SK-N-SH (cell line): ENCODE measurements at places on chromosomes 11 and 22. TPM values are rescaled to one million over a fixed set of nuclear protein-coding genes. Genes with fewer than 3 reads are reported as not detected.

Gene CRYBA4
- not detected in 2 replicates for polyA plus RNA-seq

Gene EIF3D
- polyA plus RNA-seq, result 423 and 498 TPM in 2 replicates

Gene NDUFA6
- 37.8 and 42.0 TPM in 2 replicates for polyA plus RNA-seq

Gene CCDC87
- 0.06 and 0.21 TPM in 2 replicates for polyA plus RNA-seq

Gene C11orf91
- 0.10 and 0.15 TPM in 2 replicates for polyA plus RNA-seq

DNA sequence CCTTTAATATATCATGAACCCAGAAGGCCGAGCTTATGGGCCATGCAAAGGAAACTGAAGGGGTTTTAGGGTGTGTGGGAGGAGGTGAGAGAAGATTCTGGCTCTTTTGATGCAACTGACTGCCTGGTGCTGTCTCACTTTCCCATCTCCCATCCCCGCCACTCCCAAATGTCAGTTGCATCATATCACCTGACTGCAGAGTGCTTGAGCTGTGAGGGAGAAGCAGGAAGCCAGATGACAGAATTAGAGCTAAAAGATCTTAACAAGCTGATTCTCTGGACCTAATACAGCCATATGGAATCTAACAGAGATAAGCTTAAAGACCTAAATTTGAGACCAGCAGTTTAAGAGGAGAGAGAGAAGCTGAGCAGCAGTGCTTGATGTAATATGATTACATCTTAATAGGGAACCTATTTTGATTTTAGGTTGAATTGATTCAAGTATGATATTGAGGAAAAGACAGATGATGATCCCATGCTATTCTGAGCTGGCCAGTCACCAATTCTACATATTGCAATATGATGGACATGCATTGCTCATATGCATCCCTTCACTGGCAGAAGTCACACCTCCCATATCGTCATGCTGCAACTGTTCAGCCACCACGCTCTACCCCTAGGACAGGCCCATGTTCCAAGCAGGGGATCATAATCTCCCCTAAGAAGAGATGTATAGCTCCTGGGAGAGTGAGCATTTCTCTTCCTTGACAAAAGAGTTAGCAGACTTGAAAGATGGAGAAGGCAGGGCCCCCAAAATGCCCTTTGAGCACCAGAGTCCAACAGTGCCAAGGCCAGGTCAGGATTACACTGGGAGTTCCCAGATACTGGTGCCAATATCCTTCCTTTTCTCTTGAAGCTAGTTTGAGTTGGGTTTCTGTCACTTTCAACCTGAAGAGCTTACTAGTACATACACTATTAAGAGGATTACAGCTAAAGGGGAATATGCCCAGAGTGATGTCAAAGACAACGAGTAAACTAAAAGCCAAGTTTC is 44.9 kb downstream of the PLEKHA7 start:
- no peaks in the 10 kb centered on the region for H3K36me3 ChIP-seq
- no peak overlapping the region for H3K4me3 ChIP-seq
- peak; percentile 70 for DNase-seq
- H3K27me3 ChIP-seq, result no peaks in the 10 kb centered on the region

- peak; percentile 28 for DNase-seq
- peaks cover 17% of the 10 kb centered on the region; the same call in 1 of the 2 replicates for H3K4me1 ChIP-seq
- no peaks in the 10 kb centered on the region for H3K36me3 ChIP-seq
- H3K27ac ChIP-seq, result peak overlapping the region; percentile 92
- H3K4me3 ChIP-seq, result no peak overlapping the region
Measured at GRCh38 chr11:91163619-91164451, 941.0 kb upstream of the CHORDC1 start.

- no peak overlapping the region for H3K27ac ChIP-seq
- H3K36me3 ChIP-seq, result no peaks in the 10 kb centered on the region
- H3K4me3 ChIP-seq, result no peak overlapping the region
- H3K27me3 ChIP-seq, result no peaks in the 10 kb centered on the region; the same call in 1 of the 2 replicates
Measured at GRCh38 chr22:22593964-22594656, 35.0 kb upstream of the PRAME start.

GRCh38 chr11:19790831-19791552 is 78.4 kb downstream of the NAV2 start:
- no peaks in the 10 kb centered on the region; the same call in 1 of the 2 replicates for H3K4me1 ChIP-seq
- H3K36me3 ChIP-seq, result peaks cover 13% of the 10 kb centered on the region

GRCh38 chr11:118010738-118011461 is 24.7 kb downstream of the IL10RA start:
- no peak for DNase-seq
- H3K4me1 ChIP-seq, result no peaks in the 10 kb centered on the region
- H3K4me3 ChIP-seq, result no peak overlapping the region
- no peaks in the 10 kb centered on the region; the same call in 1 of the 2 replicates for H3K27me3 ChIP-seq

GRCh38 chr11:118843565-118843964 is 40.1 kb upstream of the CXCR5 start:
- H3K27me3 ChIP-seq, result no peaks in the 10 kb centered on the region
- no peak for DNase-seq
- peaks cover 5% of the 10 kb centered on the region; the same call in 1 of the 2 replicates for H3K4me1 ChIP-seq
- no peak overlapping the region for H3K27ac ChIP-seq
- H3K4me3 ChIP-seq, result no peak overlapping the region
- no peaks in the 10 kb centered on the region for H3K36me3 ChIP-seq

- no peaks in the 10 kb centered on the region for H3K4me1 ChIP-seq
- no peak overlapping the region for H3K4me3 ChIP-seq
- H3K36me3 ChIP-seq, result no peaks in the 10 kb centered on the region
- DNase-seq, result no peak
- no peaks in the 10 kb centered on the region for H3K27me3 ChIP-seq
- no peak overlapping the region for H3K27ac ChIP-seq
Measured at GRCh38 chr11:2555891-2556290, 111.1 kb downstream of the KCNQ1 start.

- no peaks in the 10 kb centered on the region for H3K36me3 ChIP-seq
- no peak overlapping the region for H3K27ac ChIP-seq
- DNase-seq, result no peak
- peaks cover 11% of the 10 kb centered on the region for H3K4me1 ChIP-seq
- no peaks in the 10 kb centered on the region for H3K27me3 ChIP-seq
Measured at GRCh38 chr22:30720263-30720837, 25.7 kb downstream of the OSBP2 start.

DNA sequence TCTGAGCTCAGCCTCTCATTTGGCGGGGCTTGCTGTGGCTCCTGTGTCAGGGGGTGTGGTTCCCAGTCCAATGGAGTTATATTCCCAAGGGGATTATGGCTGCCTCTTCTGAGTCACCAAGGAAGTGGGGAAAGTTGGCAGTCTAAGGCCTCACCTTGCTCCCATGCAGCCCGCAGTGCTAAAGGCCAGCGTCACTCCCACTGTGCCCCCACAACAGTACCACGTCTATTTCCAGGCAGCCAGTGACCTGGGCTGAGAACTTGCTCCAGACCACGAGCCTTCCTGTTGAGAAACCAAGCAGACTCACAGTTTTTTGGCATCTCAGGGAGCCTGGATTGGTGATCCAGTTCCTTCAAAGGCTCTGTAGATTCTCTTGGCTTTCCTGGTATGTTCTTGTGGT is 45.6 kb downstream of the OR2AT4 start:
- H3K27ac ChIP-seq, result no peak overlapping the region
- H3K27me3 ChIP-seq, result no peaks in the 10 kb centered on the region
- no peak overlapping the region for H3K4me3 ChIP-seq

DNA sequence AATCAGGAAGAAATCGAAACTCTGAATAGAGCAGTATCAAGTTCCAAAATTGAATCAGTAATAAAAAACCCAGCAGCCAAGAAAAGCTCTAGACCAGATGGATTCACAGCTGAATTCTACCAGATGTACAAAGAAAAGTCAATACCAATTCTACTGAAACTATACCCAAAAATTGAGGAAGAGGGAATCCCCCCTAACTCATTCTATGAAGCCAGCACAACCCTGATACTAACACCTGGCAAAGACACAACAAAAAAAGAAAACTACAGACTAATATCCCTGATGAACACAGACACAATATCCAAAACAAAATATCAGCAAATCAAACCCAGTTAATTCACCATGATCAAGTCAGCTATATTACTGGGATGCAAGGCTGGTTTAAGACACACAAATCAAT is 97.7 kb downstream of the ZC3H12C start:
- H3K36me3 ChIP-seq, result no peaks in the 10 kb centered on the region
- H3K27ac ChIP-seq, result no peak overlapping the region
- H3K4me3 ChIP-seq, result no peak overlapping the region
- H3K4me1 ChIP-seq, result peaks cover 19% of the 10 kb centered on the region; the same call in 1 of the 2 replicates
- no peaks in the 10 kb centered on the region for H3K27me3 ChIP-seq
